ENCODE measurements at places on chromosomes 5 and 9.
A peak's percentile ranks its signal among the peaks of the same experiment; 100 is the strongest.

DNA sequence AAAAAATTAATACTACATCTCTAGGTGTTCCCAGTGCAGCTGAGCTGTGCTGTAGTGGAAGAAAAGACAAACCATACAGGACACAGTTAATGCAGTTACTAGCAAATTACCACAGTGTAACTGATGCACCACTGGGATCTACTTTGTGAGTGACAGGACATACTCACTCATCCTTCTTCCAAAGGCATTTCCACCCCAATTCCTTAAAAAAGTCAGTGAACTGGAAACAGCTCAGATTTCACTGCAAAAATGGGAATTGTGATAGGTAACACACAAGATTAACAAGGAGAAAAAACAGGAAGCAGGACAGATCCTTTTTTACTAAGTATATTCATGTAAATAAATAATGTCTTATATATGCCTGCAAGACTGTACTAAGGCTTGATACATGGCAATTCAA, 109.6 kb downstream of the DMAC1 start:
- no peak for DNase-seq

DNA sequence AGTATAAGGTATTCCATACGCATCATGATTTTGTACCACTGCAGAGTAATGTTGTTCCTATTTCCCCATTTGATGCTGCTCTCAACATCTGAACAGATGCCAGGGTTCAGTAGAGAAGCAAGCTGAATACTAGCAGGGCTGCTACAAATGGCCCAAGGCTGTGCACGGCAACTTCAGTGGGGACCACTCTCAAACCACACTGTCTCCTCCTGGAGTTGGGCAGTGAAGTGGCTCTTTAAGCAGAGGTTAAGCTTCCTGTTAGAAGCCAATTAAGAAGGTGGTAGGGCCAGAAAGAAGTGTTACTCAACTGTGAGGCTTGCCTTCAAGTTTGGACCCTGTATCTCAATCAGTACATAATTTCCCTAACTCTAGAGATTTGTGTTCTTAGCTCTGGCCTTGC, 32.0 kb downstream of the TMEM245 start:
- DNase-seq: no peak

- DNase-seq: no peak
Measured at GRCh38 chr5:78961743-78962142, 23.4 kb downstream of the ARSB start.

DNA sequence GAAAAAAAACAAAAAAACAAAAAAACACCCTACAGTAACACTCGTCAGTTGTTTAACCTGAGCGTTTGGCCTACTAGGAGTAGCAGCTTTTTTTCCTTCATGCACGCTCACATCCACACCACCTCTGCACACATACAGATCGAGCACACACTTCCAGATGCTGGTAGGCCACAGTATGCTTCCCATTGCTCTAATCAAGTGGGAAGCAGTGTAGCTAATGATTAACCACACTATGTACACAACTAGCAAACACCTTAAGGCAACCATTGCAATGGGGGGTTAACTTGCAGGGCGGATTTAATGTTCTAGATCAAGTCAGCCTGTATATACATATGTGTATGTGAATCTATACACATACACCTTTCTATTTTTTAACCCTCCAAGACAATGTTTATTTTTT, 65.5 kb upstream of the GLRX start:
- DNase-seq: no peak

DNA sequence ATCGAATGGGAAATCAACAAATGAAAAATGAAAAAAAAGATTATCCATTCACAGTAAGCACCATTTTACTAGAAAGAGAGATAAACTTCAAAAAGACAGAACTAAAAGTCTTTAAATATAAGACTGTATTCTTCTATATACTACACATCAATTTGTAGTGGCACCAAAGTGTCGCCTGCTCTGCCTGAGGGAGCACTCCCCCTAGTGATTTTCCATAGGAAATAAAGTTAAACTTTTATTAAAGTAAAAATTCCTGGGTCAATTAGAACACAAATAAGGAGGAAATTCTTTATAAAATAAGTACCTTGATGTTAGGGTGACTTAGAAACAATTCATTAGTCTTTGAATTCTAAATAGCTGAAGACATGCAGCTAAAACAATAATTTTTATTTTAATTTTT, 9.7 kb downstream of the RAD1 start:
- DNase-seq: peak; percentile 23

DNA sequence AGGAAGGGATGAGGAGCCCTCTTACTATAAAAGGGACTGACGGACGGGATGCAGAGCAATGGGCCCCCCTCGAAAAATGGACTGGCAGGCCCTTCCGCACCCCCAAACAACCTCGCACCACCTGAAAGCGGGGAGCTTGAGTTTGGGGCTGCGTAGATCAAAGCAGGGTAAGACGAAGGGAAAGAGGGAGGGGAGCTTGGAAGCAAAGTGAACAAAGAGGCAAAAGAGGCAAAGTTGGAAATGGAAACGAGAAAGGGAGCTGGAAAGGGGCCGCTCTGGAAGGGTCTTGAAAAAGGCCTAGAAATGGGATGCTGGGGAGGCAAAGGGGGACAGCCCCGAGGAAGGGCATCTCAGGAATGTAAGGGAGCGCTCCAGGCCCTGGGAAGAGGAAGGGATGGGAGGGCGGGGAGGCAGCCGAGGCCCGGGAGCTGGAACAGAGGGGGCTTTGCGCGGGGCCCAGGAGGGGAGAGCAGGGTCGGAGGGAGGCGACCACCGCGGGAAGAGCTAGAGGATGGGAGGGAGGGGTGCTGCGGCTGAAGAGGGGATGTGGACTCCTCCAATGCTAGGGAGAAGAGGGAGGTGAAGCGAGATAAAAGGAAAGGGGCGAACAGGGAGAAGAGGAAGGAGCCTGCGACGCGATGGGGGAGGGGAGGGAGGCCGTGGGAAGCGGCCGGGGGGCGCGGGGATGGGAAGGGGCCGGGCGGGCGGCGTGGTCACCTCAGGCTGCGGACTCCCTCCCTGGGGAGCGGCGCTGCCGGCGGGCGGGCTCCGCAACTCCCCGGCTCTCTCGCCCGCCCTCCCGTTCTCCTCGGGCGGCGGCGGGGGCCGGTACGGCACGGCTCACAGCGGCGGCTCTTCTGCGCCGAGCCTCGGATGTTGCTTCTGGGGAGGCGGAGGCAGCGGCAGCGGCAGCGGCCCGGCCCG, 577 bp downstream of the RNF145 start:
- DNase-seq: no peak

DNA sequence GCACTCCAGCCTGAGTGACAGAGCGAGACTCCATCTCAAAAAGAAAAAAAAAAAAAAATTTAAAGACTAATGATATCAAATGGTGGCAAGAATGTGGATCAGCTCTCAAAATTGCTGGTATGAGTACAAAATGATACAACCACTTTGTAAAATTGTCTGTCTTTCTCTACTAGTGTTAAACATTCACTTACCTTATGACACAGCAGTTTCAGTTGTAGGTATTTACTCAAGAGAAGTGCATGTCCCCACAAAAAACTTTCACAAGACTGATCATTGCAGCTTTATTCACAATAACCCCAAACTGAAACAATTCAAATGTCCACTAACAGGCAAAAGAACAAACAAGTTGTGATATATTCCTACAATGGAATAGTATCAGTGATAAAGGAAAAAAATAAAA, 14.7 kb upstream of the CETN3 start:
- DNase-seq: no peak

DNA sequence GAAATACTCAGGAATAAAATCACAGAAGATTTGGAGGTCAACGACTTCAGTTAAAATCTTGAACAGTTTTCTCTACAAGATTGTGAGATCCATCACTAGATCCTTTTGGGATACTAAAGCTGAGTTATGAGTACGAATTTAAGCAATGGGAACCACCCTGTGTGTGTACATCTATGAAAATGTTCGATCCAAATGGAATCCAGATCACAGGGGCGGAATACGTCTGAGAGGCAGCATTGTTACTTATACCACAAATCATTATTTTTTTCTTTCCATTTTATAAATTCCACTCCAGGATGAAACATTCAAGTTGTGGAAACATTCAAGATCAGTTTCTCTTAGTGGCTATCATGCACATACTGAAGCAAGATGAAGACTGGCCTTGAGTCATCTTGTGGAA, 239.3 kb upstream of the PAPPA start:
- no peak for DNase-seq

- DNase-seq: no peak
Measured at GRCh38 chr5:141958113-141958512, at the start of gene PCDH12. Gene PCDH12 (minus strand): TSS chr5:141958202. CDS start chr5:141957851, 351 bp downstream.

GRCh38 chr5:17785774-17786173, 151.5 kb downstream of the TAF11L14 start:
- DNase-seq: no peak

- no peak for DNase-seq
Measured at GRCh38 chr5:157540707-157541446, 34.7 kb downstream of the ADAM19 start.

- DNase-seq: peak; percentile 30
Measured at GRCh38 chr5:173396311-173396993, 68.2 kb upstream of the STC2 start.

- no peak for DNase-seq
Measured at GRCh38 chr5:131304414-131304813, 40.6 kb downstream of the CDC42SE2 start.

DNA sequence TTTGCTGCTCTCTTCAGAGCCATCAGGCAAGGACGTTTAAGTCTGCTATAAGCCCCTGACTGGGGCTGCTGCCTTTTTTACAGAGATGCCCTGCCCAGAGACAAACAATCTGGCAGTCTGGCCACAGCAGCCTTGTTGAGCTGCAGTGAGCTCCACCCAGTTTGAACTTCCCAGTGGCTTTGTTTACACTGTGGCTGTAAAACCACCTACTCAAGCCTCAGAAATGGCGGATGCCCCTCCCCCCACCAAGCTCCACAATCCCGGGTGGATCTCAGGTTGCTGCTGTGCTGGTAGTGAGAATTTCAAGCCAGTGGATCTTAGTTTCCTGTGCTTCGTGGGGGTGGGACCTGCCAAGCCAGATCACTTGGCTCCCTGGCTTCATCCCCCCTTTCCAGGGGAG, 59.7 kb upstream of the SNCAIP start:
- no peak for DNase-seq

DNA sequence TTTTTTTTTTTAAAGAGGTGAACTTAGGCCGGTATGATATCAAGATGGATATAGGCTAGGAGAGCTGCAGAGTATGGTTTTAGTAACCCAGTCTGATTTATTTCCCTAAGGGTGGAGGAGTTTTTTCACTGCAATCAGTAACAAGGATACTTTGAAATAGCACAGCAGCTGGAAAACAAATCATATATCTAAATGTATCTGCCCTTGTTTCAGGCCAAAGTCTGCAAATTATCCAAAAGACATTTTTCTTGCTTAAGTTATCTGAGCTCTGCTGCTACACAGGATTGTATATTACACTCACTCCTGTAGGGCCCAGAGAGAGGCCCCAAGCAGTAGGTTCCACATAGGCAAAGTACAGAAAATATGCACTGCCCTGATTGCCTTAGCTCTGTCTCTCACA, 222.4 kb downstream of the NTRK2 start:
- DNase-seq: no peak

DNA sequence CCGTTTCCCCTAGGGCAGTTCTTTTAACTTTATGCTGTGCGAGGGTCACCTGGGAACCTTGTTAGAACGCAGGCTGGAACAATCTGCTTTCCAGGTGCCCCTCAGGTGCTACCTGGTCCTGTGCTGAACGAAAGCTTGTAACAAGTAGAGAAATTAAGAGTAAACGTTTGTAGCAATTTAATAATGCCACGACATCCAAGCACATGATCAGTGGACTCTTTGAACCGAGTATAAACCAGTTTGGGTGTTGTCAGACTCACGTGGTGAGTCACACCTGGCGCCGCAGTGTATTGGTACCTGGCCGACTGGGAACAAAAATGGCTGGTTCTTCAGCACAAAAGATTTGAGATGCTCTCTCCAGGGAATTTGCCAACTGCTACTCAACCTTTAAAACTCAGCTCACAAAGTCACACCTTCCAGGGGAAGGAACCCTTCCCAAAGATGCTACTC, 926 bp upstream of the MYO10 start:
- no peak for DNase-seq

DNA sequence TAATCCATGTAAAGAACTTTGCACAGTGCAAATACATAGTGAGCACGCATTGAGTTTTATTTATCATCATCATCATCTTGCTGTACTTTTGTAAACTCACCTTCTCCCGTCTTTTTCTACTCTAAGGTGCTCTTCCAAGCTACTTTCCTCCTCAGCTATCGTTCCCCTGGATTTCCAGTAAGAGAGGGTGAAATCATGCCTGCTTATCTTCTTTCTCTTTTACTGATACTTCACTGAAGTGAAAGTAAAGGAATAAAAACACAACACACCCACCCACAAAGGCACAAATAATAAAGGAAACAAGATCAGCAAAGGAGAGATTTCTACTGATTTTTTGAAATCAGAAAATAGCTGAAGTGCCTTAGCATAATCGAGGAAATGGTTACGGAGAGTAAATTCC, 509.9 kb downstream of the RAB3C start:
- DNase-seq: no peak

DNA sequence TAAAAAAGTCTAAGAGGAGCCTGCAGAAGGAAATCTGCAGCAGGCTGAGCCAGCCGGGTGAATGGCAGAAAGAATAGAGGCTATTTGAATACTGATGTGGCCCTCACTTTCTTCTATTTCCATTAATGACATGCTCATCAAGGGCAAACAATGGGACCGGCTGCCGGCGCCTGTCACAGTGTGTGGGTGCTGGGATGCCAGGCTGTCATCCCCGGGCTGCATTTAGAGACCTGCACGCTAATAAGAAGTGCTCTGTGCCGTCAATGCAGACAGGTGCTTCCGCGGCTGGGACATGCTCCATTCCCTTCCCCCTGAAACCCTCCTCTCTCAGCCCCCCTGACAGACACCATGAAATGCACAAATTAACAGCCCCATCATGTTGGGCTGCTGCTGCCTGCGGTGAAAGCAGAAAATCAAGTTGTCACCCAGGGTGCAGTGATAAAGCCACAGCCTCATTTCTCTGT, 217.7 kb upstream of the TBCA start:
- DNase-seq: peak; percentile 87

DNA sequence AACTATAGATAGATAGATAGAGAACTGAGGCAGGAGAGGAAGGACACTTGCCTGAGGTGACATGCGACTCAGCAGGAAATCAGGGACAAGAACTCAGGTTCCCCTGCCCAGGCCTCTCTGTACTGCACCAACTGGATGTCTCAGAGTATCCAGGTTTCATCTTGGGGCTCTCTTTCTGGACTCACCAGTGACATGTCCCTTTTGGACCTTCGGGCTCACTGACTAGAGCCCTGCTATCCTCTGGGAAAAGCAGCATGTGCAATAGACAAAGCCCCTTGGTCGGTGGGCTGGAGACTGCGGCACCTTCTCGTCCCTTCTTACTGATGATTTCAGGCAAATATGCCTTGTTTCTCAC, 104.5 kb downstream of the RGS3 start:
- no peak for DNase-seq

DNA sequence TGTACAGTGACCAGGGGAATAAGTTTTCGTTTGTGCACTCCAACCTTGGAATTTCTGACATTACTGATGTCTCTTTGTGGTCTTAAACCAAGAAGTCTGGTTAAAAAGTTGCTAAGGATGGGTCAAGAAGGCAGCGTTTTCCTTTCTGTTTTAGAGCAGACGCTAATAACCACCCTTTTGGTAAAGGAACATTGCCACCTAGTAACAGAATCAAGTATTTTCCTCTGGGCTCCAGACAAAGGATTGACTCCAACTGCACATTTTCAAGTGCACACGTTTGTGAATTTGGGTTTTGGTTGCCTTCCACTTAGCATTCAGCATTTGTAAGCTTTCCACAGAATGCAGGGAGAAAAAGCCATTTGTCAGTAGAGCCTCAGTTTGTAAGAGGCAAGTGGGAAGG, 22.2 kb upstream of the CEP78 start:
- DNase-seq: no peak

GRCh38 chr5:73418244-73418691, 30.3 kb downstream of the FOXD1 start:
- DNase-seq: no peak

Data from hippocampal formation (tissue), 2 donors.